Activated CD4-positive, alpha-beta T cell treated with anti-CD3 and anti-CD28 coated beads for 36 hours (primary cell): ENCODE measurements at places on chromosomes 7 and 10. TPM values are rescaled to one million over a fixed set of nuclear protein-coding genes. Genes with fewer than 3 reads are reported as not detected.

DNA sequence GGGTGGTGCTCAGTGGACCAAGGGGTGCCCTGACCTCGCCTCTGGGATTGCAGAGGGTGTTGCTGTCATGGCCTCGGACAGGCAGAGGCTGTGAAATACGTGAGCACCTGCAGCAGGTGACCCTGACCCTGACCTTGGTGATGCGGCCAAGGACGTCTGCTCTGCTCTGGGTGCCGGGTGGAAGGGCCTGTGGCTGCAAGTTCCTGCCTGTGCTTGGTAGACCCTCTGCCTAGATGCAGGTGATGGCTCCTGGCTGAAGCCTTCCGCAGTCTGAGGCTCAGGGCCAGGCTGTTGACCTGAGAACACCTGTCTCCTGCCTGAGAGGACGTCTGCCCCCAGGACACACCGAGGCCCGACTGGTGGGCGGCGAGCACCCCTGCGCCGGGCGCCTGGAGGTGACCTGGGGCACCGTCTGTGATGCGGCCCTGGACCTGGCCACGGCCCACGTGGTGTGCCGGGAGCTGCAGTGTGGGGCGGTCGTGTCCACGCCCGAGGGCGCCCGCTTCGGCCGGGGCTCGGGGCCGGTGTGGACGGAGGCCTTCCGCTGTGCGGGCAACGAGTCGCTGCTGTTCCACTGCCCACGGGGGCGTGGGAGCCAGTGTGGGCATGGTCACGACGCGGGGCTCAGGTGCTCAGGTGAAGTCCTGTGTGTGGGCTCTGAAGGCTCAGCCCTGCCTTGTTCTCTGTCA is 4.4 kb downstream of the SCART1 start:
- no peaks in the 10 kb centered on the region for H3K27me3 ChIP-seq
- H3K36me3 ChIP-seq = no peaks in the 10 kb centered on the region
- H3K4me1 ChIP-seq = no peaks in the 10 kb centered on the region

DNA sequence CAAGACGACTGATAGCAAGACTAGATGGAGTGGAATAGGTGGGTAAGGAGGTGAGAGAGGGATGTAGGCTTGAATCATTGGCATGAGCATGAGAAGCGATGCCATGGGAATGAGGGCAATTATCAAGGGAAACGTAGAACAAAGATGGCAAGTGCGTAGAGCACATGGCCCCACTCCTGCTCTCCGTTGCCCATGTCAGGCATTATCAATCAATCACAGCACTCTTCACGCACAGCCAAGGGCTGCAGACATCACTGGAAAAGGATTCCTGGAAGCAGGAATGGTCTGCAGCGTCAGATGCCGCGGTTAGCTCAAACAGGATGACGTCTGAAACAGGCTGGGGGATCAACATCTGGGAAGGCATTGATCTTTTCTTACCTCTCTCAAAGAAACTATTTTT is 25.6 kb upstream of the GALNTL5 start:
- peaks cover 13% of the 10 kb centered on the region for H3K4me1 ChIP-seq
- no peak overlapping the region for H3K27ac ChIP-seq
- no peak for DNase-seq
- no peak overlapping the region for H3K4me3 ChIP-seq
- H3K27me3 ChIP-seq = no peaks in the 10 kb centered on the region
- no peaks in the 10 kb centered on the region for H3K36me3 ChIP-seq

GRCh38 chr10:29878492-29878891 is 180.9 kb downstream of the JCAD start:
- H3K36me3 ChIP-seq = no peaks in the 10 kb centered on the region
- H3K27me3 ChIP-seq = peaks cover 22% of the 10 kb centered on the region
- H3K27ac ChIP-seq = no peak overlapping the region
- H3K4me3 ChIP-seq = no peak overlapping the region
- no peak for DNase-seq

Gene CLDN3
- total RNA-seq = not detected

Gene OR2A7
- total RNA-seq = 3.8 TPM
